Left lung (tissue), 14 donors: ENCODE measurements at places on chromosomes 1 and 21. TPM values are rescaled to one million over a fixed set of nuclear protein-coding genes. Genes with fewer than 3 reads are reported as not detected.
A peak's percentile ranks its signal among the peaks of the same experiment; 100 is the strongest.

GRCh38 chr1:171110621-171111326, 20.1 kb downstream of the FMO3 start:
- DNase-seq: no peak

GRCh38 chr21:26965040-26965906, 1.6 kb downstream of the ADAMTS5 start:
- DNase-seq: no peak

DNA sequence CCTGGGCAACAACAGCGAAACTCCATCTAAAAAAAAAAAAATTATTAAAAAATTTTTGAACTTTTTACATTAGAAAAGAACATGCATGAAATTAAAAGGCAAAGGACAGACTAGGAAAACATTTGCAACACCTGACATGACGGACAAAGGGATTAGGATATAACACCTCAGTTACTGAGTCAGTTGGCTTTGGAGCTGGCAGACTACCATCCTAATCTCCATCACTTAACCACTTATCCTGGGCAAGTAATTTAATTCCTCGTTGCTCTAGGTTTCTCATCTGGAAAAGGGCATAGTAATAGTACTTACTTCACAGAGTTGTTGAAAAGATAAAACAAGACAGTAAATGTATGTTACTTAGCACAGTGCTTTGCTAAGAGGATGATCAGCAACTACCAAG, 11.9 kb downstream of the HECTD3 start:
- no peak for DNase-seq

- DNase-seq: no peak
Observed at GRCh38 chr1:167650269-167651160, 20.5 kb downstream of the RCSD1 start.

The GNG4 gene
- polyA plus RNA-seq: 3.2 TPM

- no peak for DNase-seq
Observed at GRCh38 chr1:152148051-152148450, 11.0 kb downstream of the RPTN start.

- DNase-seq: no peak
Observed at GRCh38 chr1:158176399-158176798, 4.3 kb upstream of the CD1D start.

The FMO2 gene
- 21.7 TPM for polyA plus RNA-seq

The PPP1R8 gene
- 56.3 TPM for polyA plus RNA-seq

GRCh38 chr1:171645553-171646248, 6.8 kb downstream of the MYOC start:
- peak; percentile 47 for DNase-seq

The KLHDC9 gene
- 7.7 TPM for polyA plus RNA-seq

GRCh38 chr1:92755541-92756461, 29.1 kb downstream of the EVI5 start:
- no peak for DNase-seq

GRCh38 chr1:25971066-25971810, 26.6 kb downstream of the PAFAH2 start:
- no peak for DNase-seq

GRCh38 chr1:14710331-14710730, 111.8 kb downstream of the KAZN start:
- DNase-seq: no peak

The S100PBP gene
- 54.3 TPM for polyA plus RNA-seq

GRCh38 chr1:232018231-232019025, 391.8 kb downstream of the DISC1 start:
- DNase-seq: no peak

- no peak for DNase-seq
Observed at GRCh38 chr21:45415943-45416611, 11.1 kb downstream of the COL18A1 start.

The SLFNL1 gene
- 0.95 TPM for polyA plus RNA-seq

- DNase-seq: no peak
Observed at GRCh38 chr21:37294679-37295078, 27.5 kb upstream of the VPS26C start.

DNA sequence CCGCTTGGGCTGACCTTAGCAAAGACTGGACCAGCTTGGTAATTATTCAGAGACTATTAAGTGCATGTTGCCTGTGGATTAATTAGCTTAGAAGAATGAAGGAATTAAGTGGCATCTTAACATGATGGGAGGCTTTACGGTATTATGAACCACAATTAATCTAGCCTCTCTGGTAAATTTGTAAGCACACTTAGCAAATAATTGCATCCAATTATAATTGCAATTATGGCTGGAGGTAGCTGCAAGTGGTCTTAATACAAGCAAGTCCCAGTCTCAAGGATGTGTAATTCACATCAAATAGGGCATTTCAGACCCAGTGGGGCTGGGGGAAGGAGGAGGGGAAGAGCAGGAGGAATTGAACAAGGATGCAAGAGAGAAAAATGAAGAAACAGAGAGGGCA, 151.6 kb downstream of the CNIH3 start:
- no peak for DNase-seq

The PALMD gene
- 26.7 TPM for polyA plus RNA-seq

GRCh38 chr1:100300691-100301090, 34.7 kb downstream of the RTCA start:
- DNase-seq: no peak

The KCNK2 gene
- polyA plus RNA-seq: 0.20 TPM

DNA sequence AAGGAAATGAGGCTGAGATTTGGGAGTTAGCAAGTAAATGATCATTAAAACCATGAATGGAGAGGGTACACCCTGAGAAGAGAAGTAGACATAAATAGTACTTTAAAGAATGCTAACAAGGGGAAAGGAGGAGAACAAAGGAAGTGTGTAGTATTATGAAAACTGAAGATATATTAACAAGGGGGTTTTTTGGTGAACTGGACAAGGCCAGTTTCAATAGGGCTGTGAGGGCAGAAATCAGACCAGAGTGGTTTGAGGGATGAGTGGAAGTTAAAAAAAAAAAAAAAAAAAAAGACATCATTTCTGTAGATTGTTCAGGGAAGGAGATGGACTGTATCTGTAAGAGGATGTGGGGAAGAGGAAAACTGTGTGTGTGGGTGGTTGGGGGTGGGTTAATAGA, 137.1 kb downstream of the PLA2G4A start:
- no peak for DNase-seq

DNA sequence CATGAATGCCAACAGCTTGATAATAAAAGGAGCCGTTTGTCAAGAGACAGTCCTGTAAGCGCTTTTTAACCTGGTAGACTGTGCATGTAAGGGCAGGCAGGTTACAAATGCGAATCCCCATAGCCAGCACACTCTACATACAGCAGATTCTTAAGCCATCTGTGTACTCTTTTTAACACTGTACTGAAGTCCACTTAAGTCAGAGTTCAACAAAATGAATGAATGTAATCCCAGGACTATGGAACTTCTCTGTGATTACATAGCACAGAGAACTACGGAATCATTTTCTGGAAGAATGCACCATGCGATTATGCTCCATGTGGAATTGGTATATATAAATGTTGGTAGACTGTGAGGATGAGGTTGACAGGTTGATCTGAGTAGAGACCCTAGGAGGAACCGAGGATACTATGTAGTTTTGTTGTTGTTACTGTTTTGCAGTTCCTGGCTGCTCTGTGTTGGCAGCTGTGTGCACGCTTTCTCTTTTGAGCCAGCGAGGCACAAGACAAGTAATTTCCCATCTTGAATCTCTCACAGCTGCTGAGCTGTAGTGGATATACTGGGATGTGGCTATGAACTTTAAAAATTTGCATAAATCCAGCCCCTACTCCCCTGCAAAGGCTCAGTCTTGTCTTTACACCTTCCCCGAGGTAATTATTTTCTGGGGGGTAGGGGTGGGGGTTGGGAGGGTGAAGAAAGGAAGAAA, 21.9 kb downstream of the LRRC8D start:
- DNase-seq: no peak

DNA sequence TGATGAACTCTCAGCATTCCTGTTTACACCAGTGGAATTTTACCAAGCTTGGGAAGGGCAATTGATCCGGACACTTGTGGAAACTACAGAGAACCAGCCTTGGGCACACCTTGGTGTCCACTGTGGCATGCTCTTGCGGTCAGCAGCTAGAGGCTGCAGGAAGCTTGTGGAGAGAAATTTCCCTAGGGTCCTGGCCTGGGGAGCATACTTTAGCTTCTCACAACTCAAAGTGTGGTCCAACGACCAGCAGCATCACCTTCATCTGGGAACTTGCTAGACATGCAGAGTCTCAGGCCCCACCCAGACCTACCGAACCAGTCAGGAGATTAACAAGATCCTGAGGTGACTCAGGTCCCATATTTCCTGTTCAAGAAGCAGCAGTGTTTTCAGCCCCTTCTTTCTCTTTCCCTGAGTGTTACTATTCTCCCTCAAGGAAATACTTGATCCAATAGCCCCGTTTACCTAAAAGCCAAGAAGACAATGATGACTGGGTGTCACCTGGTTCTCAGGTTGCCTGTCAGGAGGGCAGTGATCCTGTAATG, 55.7 kb upstream of the KCNE2 start:
- DNase-seq: no peak

DNA sequence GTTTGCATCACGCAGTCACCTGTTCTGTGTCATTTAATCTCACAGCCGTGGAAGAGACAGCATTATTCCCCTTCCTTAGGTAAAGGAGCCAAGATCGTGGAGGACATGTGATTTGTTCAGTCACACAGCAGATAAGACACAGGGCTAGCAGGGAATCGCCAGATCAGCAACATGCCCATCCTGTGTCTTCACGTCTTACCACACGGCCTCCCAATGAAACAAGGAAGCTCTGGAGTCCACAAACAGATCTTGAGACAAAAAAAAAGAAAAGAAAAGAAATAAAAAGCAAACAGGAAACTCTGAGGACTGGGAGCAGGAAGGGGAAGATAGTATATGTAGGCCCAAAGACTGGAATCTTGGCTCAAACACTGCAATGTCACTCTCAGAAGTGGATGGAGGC, 155.3 kb downstream of the ADSS2 start:
- DNase-seq: no peak

The EDARADD gene
- 5.9 TPM for polyA plus RNA-seq

GRCh38 chr1:29504196-29504595, 267.9 kb downstream of the PTPRU start:
- peak; percentile 46 for DNase-seq

DNA sequence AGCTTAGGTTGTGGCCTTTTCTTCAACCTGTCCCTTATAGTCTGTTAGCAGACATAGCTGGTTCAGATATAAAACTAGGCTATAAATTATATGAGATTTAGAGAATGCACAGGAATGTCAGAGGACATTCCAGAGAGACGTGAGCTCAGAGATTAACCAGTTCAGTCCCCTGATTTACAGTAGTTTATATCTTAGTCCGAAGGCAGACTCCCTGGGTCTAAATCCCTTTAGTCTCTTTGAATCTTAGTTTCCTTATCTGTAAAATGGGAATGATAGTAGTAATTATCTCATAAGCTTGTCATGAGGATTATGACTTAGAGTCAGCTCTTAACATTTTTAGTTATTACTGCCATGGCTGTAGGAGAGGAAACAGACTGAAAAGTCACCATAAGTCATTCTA, 45.5 kb upstream of the PLXNA2 start:
- no peak for DNase-seq

- no peak for DNase-seq
Observed at GRCh38 chr1:183686229-183686628, 33.1 kb upstream of the APOBEC4 start.

DNA sequence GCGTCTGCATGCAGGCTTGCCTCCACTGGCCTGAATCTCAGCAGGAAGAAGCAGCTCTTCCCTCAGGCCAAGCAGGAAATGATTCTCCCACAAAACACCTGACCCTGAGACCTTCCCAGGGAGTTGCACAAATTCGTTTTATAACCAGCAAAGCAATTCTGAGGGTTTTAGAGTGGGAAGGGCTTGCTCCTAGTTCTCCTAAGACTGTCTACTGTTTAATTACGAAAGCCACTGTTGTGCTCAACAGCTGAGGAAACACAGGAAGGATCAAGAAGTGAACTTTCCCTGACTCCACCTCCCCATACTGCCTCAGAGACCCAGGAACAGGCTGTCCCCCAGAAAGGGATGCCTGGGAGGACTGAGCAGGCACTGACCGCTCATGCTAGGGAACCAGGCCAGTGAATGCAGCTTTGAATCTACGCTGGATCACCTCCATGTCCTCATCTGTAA, 37.0 kb upstream of the PUM1 start:
- DNase-seq: no peak

DNA sequence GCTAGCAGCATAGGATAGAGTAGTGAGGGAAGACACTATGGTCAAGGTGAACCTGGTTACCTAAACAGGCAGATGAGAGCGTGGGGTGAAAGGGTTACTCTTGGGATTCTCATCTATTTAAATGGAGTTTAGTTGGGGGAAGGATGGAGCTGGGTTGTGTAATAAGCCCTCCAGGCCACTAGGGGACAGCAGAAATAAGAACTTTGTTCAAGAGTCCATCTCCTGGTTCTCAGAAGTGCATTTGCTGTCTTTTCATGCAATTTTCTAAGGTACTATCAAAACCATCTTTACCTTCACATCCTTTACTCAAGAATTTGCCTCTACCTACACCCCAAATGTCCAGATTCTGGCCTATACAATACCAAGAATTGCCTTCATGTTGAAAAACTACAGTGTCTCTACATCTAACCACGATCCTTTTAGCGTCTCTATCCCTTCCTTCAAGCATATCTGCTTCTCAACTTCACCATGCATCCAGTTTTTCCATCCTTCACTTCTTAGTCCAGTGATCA, 28.0 kb downstream of the SLAMF1 start:
- DNase-seq: no peak

- DNase-seq: no peak
Observed at GRCh38 chr1:180221462-180221861, 8.6 kb upstream of the LHX4 start.

The SHC1 gene
- polyA plus RNA-seq: 120 TPM

DNA sequence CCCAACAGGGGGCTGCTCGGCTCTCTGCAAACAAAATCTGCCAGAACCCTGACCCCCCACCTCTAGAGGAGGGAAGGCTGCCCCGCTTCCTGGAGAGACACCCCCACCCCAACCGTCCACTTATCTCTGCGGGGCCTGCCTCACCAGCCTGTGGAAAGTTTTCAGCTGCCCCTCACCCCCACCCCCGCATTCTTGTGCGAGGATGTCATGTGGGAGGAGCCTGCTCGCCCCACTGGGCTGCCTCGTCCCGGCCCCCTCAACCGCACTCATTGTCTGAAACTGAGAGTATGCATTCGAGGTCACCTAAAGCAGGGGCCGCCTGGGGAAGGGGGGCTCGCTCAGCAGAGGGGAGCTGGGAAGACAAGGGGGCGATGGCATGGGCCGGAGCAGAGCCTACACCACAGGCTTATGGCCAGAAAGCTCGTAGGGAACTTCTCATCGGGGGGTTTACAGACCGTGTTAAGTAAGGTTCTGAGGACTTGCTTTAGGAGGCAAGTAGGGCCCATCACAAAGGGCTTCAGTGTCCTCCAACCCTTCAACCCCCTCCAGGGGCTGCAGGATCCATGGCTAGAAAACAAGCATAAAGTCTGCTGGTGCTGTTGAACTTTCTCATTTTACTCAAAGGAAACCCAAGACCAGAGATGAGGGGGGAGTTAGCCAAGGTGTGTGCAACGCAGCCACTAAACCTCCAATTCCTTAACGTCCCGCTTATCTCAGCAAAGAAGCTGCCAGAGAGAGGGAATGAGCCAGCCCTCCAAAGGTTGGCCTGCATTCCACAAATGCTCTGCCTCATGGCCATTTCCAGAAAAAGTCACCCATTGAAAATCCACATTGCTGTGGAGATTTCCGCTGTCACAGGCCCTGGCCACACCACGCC, 9.4 kb downstream of the EPHA2 start:
- peak; percentile 88 for DNase-seq

- peak; percentile 8 for DNase-seq
Observed at GRCh38 chr1:109573785-109574184, 25.4 kb downstream of the GNAI3 start.
